ENCODE measurements at places on chromosomes 2 and 18.
A peak's percentile ranks its signal among the peaks of the same experiment; 100 is the strongest.

- DNase-seq, result no peak
Measured at GRCh38 chr2:216991563-216991962, 131.7 kb upstream of the TNP1 start.

DNA sequence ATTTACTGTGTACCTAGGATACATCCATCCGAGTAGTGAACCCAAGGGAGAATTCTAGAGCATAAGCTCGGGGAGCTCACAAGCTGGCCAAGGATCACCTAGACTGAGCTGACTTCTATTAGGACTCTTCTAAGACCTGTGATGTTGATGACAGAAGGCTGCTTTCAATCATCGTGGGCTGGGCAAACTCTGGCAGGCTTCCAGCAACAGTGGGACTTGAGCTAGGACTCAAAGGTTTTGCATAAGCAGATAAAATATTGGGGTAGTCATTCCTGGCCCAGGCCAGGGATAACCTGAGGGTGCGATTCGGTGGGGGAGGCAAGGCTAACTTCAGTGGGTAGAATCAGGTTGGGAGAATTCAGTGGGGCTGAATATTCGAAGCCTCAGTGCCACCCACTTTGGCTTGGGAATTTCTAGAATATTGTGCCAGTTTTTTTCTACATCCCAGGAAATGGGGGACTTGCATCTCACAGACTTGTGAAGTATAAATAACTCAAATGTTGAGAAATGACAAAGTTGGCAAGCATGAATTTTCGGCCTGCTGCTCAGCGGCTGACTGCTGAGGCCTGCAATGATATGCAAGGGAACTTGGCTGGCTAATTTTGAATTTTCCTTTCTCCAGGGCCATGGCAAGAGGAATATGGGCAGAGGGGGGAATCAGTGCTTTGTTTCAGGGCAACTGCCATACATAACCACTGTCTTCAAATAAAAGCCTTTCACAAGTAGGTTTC lies 274.3 kb downstream of the PRKCE start:
- DNase-seq, result no peak

GRCh38 chr2:195675783-195676427 lies 18.9 kb downstream of the SLC39A10 start:
- no peak for DNase-seq

DNA sequence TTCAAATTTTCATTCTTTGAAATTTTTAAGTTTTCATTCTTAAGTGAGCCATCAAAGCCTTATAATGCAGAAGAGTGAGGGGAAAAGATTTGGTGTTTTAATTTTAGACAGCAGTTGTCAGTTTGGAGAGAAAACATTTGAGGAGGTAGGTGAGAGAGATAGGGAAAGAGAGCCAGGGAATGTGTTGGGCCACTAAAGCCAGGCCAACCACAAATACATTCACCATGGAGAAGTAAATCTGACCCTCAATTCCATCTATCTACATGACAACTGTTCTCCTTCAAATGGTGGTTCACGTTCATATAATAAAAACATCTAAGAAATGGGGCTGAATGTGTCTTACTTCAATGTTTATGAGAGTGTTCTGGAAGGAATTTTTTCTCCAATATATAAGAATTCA lies 553.0 kb upstream of the SYT4 start:
- no peak for DNase-seq

DNA sequence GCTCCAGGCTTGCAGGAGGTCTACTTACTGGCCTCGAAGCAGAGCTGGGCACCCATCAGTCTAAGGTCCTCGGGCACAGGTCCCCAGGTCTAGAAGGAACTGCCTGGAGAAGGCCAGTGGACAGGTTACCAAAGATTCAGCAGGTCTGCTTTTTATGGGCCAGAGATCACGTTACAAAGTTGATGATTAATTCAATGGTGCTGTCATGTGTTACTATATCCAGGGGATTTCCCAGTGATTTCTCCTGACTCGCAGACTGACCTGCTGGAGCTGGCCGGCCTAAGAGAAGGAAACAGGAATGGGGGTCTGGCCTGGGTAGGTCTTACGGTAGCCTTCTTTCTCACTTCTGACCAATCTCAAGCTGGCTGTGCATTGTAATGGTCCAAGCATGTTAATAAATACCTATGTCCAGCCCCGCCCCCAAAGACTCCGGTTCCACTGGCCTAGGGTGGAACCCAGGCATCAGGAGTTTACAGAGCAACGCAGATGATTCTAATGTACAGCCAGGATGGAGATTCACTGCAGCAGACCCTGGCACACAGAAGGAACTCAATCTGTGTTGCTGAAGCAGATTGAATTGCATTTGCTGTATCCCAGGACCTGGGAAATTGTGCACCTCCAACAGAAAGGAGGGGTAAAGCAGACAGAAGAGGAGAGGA lies at the start of gene NEURL3:
Gene NEURL3, minus strand, starts transcription at position 127 of the 659 bp plus-strand sequence. Its CDS starts 71 bp downstream, at position 56.
- DNase-seq, result no peak

DNA sequence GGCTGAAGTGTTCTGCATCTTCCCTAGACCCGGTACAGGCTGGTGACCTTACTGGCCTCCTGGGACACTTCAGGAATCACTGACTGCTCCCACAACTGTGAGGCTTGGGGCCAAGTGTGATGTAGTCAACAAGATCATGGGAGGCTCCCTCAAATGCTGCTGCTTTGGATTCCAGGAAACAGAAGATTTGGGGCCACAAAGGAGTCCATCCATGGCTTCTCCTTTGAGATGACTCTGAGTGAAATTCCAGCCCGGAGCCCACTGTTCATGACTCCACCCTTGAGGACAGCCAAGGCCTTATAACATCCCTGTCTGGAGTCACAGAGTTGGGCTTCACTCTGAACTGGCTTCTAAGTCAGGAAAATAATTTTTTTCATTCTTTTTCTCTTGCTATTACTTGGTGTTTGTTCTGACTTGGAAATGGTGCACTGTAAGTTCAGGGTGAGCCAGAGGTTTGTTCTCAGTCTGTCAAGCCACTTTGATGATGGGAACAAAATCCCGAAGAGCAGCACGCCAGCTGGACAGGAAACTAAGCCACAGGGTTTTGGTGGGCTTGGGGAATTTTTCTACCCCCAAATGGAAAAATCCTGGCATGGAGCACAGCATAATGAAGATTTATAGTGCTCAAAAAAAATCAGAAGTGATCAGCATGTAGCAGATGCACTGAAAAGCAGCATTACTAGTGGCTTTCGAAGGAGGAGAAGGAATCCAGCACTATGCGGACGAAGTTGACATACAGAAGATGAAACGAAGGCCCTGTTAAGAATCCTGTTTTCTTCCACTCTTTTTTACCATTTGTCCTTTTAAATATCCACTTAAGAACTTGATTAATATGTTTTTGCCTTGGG lies 98.1 kb upstream of the ZFP36L2 start:
- DNase-seq, result no peak

DNA sequence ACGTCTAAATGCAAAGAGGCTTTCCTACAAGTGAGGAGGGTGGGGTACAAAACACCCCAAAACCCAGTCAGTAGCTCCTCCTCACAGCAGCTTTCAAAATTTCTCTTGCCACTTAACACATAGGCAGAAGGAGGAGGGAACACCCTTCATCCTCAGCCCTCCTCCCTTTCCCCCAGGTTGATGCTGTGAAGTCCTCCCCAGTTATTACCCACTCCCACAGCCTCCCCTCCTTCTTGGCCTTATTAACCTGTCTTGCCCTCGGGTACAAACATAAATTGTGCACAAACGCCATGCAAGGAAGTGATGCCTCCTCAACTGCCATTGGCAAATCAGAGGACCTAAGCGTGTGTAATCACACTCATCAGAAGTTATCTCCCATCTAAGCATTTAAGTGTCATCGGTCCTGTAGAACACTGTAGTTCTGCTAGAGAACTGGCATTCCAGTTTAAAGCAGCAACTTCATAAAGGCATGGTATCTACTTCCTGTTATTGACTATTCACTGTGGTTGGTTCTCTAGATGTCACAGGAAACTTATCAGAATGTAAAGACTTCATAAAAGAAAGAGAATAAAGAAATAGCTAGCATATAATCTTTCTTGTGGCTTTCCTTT lies at the start of gene DSC1:
Gene DSC1, minus strand, starts transcription at position 32 of the 611 bp plus-strand sequence. CDS start 262 bp downstream, outside the sequence.
- DNase-seq, result no peak

- no peak for DNase-seq
Measured at GRCh38 chr2:130337735-130338325, 4.9 kb upstream of the IMP4 start.

GRCh38 chr18:72235422-72235821 lies 308.7 kb downstream of the CBLN2 start:
- no peak for DNase-seq

DNA sequence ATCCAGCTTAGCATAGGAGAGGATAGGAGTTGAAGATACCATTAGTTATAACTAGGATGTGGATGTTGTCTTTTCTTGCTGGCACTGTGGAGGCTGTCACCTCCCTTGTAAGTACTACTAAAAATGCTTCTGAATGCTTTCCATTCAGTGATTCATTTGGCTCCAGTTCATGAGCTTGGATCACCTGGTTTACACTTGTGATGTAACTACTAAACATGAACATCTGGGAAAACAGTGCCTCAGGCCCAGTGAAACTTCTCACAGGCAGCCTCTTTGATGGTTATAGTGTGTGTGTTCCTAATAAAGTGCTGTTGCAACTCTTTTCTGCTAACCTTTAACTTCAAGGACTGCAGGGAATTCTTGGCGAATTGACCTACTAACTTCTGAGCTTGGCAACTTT lies 13.0 kb upstream of the SLC9A2 start:
- DNase-seq, result no peak

DNA sequence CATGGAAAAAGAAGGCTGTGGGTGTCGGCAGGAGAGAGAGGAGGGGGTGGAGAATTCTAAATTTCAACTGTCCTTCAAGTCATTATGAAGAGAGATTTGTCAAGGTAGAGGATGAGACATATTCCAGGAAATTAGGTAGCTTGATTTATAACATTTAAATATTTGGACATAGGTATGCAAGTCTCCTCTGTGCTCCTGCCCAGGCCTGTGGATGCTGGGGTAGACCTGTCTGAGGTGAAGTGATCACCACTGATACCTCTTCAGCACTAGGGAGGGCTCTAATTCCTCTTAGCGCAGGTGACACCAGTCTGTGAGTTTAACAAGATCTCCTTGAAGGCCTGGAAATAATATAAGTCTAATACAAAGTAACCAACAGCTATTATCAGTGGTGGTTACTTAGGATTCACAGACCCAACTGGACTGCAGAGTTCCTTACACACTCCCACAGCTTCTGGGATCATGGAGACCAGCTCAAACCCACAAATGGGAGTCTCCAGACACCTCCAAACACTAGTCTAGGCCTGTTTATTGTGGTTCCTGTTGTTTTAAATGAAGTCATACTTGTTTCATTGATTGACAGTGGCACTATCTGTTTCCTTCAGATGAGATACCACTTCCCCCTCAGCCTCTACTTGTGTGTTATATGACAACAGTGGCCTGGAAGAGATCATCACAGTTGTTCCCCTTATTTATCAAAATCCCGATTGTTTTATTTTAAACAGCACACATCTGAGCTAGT lies 104.1 kb upstream of the ITPRID2 start:
- DNase-seq, result no peak

- DNase-seq, result no peak
Measured at GRCh38 chr18:12589448-12589847, 68.5 kb downstream of the SPIRE1 start.

DNA sequence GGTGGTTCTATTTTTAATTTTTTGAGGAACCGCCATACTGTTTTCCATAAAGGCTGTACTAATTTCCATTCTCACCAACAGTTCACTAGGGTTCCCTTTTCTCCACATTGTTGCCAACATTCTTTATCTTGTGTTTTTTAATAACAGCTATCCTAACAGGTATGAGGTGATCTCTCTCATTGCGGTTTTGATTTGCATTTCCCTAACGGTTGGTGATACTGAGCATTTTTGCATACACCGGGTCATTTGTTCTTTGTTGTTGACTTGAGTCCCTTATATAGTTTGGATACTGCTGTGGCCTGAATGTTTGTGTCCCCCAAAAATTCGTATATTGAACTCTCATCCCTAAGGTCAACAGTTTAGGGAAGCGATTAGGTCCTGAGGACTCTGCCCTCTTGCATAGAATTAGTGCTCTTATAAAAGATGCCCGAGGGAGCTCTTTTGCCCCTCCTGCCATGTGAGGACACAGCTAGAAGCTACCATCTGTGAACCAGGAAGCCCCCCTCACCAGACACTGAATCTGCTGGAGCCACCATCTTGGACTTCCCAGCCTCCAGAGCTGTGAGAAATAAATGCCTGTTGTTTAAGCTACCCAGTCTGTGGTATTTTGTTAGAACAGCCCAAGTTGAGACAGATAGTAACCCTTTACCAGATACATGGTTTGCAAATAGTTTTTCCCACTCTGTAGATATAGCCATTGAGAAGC lies 4.7 kb downstream of the IMP4 start:
- DNase-seq, result no peak

DNA sequence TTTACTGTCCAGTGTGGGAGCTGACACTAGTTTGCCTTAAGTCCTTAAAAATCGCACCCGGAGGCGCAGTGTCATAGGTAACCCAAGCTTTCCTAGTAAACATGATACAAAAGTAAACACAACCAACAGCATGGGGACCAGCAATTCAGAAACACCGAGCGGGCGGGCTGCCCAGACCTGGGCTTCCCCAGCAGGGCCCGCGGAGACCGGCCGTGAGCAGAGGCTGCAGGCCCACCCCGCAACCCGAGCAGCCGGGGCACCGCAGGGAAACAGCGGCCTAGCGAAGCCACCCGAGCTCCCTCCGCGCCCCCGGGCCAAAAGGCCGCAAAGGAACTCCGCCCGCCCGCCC lies 296 bp downstream of the TTC21B start:
- no peak for DNase-seq

DNA sequence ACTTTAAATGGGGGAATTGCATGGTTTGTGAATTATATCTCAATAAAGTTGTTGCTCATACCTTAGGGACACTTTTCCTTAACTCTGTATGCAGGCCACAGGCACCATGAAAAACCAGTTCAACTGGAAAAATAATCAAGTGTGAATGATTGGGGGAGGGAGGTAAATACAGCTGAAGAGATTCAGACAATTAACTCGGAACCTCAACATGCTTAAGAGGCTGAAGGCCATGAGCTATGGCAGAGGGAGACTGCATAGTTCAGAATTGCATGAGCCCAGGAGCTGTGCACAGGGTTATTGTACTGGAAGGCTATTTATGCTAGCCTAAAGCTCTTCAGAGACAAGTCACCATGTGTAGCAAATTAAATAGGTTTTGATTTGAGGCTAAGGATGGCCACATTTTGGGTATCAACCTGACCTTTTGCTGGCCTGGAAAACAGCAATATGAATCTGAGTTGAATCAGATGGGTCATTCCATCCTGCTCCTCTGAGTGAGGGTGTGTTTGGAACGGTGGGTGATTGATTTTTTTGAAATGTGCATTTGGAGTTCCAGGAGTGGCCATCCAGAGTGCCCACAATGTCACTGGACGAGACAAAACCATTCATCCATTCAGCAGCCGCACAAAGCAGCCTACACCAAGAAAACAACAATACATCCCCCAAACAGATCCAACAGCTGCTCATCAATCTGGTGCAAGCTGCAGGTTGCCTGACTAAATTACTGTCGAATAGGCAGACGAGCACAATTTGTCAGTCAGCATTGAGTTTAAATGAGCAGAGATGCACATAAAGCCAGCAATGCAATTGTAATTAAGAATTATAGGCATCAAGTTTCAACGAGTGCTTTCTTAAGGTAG lies 42.5 kb downstream of the HRH4 start:
- peak; percentile 65 for DNase-seq

DNA sequence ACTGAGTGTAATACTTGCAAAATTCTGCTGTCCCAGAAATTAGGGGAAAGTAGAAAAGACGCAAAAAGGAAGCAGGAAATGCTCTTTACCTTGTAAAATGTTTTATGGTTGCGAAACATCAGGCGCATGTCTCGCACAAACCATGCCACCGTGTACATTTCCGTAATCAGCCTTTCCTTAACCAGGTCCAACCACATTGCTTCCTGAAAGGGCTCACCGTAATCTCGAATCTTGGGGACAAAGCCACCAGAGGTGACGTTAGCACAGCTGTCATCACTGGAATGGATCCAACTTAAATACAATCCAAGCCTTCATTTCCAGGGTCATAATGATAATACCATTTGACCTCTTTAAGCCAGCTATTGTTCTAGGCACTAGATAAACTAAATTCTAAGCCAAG lies 49.3 kb downstream of the SP110 start:
- DNase-seq, result no peak
